ENCODE measurements at places on chromosomes 6 and 20.
A peak's percentile ranks its signal among the peaks of the same experiment; 100 is the strongest.

GRCh38 chr6:158066136-158066781 lies 84.6 kb downstream of the SYNJ2 start:
- no peak for DNase-seq

- DNase-seq: peak; percentile 75
Measured at GRCh38 chr20:54485631-54486030, 10.2 kb downstream of the DOK5 start.

GRCh38 chr6:27374824-27375612 lies 13.5 kb upstream of the ZNF391 start:
- DNase-seq: no peak

DNA sequence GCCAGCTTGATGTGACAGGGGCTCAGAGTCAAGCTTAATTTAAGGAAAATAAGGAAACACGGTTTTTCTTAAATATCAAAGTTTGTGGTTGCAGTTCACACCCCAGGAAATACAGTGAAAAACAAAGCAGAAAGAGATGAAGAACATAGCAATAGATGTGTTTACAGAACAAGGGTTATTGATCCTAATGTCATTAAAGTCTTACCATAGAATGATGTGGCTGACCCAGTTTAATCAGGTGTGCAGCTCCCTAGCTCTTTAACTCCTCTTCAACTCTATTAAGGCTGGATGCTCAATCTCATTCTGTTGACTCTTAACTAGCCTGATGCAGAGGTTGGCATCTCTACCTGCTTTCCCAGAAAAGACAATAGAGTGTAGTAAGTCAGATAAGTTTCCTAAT lies 7.5 kb upstream of the GTF3C6 start:
- DNase-seq: no peak

DNA sequence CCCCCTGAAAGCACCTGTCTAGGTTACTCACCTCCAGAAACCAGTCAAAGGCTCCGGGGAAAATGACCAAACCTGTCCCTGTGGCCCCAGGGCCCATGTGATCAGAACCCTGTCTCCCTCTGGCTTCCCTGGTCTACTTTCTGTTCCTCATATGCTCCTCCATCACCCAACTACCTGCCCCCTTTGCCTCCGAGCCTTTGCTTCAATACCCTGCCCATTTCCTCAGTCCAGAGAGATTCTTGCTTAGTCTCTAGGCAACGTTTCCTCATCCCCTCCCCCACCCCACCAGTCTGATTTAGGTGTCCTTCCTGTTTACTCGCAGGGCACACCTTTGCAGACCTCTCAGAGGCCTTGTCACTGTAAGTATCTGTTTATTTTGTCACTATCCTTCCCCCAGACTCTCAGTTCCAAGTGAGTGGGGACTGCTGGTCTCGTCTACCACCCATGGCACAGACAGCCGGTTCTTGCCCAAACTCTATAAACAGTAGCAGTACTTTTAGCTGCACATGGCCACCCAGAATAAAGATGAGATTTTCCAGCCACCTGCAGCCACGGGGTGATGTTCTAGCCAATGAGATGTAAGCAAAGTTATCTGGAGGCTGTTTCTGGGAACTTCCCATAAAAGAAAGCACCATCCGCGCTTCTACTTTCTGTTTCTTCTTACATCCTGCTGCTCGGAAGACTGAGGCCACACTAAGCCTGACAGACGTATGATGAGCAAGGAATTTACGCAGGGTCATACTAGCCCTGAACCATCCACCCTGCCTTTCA lies 13.3 kb downstream of the ELOVL5 start:
- no peak for DNase-seq

DNA sequence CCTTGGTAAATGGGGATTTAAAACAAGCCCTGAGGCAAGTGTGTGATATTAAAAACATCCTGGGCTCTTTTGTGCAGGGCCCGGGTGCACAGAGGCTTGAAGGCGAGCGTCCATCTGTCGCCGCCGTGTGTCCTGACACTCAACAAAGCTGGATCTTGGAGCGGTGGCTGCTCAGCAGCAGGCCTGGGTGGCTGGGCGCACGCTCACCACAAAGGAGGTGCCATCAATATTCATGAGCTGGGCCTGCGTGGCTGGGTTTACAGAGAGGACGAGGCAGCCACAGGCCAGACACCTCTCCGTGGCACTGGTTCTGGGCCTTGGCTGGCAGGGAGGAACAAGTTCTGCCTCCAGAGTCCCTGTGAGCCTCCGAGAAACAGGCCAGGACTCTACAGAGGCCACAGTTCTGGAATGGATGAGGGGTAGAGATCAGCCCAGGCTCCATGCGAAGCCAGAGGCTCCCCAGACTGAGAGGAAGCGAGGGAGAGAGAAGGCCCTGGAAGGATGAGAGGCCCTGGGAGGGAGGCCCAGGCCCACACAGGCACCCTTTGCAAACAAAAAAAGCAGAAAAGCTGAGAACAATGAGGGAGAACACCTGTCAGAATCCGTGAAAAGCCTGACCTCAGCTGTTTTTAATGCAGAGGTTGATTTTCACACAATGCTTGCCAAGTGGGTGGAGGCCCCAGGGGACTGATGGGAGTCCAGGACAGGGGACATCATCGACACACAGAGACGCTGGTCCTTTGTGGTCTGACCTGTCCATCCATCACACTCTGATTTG lies 21.9 kb downstream of the BHLHE23 start:
- no peak for DNase-seq

DNA sequence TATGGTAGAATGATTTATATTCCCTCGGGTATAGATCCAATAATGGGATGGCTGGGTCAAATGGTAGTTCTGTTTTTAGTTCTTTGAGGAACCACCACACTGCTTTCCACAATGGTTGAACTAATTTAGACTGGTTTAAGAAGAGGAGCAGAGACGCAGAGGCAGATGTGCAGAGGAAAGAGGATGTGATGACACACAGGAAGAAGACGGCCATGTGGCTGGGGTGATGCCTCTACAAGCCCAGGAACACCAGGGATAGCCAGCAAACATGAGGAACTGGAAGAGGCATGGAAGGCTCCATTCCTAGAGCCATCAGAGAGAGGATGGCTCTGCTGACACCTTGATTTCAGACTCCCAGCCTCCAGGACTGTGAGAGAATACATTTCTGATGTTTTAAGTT lies 218.3 kb upstream of the DTNBP1 start:
- DNase-seq: no peak

- no peak for DNase-seq
Measured at GRCh38 chr6:164640956-164641355, 668.4 kb downstream of the C6orf118 start.

- no peak for DNase-seq
Measured at GRCh38 chr20:57459897-57460296, 65.0 kb downstream of the CTCFL start.

DNA sequence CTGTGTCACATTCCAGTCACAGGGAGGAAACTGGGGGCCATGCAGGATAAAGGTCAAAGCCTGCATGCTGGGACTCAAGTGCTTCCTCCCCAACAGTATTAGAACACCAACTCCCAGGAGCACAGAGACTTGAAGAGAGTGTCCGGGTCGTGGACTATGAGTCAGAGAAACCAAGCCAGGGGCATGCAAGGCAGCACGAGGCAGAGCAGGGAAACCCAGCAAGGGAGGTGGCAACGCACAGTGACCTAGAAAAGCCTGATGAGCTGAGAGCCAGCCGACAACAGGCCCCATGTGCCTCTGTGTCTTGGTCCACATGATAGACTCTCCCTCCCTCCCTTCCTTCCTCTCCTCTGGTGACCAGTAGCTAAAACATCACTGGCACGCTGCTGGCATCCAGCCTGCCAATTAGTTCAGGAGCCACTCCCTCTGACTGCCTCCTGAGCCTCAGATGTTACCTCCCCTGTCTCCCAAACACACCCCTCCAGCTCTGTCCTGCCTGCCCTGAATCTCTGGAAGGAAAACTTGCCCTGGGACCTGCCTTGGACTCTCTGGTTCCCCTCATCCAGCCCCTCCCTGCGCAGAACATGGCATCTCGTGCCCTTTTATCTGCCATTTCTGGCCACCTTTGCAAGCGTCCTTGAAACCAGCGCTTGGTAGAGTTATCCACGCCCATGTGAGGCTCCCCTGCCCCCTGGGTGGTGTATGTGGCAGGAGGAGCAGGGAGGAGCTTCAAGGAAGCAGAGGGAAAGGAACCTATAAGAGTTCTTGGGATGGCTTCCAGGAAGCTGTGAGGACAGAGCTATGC lies 16.2 kb upstream of the RNF39 start:
- DNase-seq: peak; percentile 57

- DNase-seq: no peak
Measured at GRCh38 chr20:4886771-4887527, 114.4 kb downstream of the SLC23A2 start.

DNA sequence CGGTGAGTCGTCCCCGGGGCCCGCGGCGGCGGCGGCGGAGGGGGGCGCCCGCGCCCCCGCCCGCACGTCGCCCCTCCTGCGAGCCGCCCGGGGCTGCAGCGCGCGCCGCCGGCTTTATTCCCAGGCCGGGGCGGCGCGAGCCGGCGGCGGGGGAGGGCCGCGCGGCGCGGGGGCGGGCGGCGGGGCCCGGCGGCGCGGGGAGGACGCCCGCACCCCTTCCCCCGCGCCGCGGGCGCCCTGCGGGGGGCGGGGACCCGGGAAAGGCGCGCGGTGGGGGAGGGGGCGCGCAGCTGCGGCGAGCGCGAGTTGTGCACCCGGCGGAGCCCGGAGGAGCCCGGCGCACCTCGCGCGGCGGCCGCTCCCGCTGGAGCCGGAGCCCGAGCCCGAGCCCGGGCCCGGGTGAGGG lies 646 bp downstream of the HMGA1 start:
- DNase-seq: no peak

GRCh38 chr20:20548527-20549266 lies 163.7 kb downstream of the RALGAPA2 start:
- no peak for DNase-seq

- no peak for DNase-seq
Measured at GRCh38 chr6:41638935-41639808, 904 bp downstream of the MDFI start.

- no peak for DNase-seq
Measured at GRCh38 chr20:46315311-46315710, 7.0 kb upstream of the CDH22 start.

DNA sequence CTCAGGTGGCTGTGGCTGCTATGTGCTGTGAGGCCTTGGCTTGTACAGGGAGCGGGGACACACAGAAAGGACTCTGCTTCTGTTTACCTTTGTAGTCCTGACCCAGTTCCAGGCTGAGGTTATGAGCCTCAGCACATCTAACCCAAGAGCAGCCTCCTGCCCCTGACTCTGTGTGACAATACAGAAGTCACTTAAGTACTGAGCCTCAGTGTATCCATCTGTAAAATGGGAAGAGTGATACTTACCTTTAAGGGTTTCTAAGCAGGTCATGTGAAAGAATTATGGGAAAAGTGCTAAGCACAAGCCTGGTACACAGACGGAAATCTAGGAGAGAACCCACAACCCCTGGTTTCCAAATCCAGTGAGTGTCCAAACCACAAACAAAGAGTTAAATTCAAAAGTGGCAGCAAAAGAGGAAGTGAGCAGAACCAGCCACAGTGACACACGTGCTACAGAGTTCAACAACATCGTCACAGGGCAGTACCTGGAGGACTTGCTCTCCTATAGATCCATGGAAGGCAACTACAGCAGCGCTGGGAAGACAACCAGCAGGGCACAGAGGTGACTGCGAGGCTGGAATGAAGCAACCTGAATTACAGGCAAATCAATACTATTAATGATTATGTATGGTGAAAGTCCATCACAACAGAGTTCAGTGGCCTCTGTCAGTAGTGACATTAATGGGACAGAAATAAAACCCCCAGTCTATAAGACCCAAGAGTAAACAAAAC lies 12.5 kb downstream of the TRIM26 start:
- DNase-seq: no peak

- DNase-seq: no peak
Measured at GRCh38 chr6:48765352-48765961, 654.5 kb upstream of the PTCHD4 start.

DNA sequence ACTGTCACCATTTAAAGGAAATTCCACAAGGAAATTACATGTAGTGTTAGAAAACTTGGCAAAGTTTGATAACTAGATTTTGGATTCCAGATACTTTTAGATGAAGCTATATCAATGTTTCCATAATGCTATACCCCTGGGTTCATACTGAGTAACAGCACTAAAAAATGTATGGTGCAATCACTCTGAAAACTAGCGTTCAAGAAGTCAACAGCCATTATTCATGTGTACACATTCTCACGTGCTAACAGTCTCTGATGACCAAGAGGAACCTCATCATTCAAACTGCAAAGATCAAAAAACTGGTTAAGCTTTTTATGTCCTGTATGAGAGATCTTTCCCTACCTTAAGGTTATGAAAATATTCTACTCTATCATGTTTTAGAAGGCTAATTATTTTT lies 197.6 kb downstream of the GMDS start:
- no peak for DNase-seq
